ENCODE measurements at places on chromosomes 12 and 14. TPM values are rescaled to one million over a fixed set of nuclear protein-coding genes. Genes with fewer than 3 reads are reported as not detected.

DNA sequence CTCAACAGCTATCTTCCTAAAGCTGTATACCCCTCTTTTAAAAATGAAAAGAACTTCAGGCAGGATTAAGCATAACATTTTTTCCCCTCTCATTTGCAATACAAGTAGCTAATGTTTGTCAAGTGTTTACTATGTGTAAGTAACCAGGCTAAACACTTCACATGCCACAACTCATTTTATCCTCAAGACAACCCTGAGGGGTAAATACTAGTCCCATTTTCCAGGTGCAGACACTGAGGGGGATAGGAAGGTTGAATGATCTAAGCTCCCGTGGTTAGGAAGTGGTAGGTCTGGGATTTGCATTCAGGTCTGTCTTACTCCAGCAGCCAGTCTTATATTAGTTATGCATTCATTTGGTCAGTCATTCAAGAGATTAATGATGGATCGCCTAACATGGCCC, 70.7 kb downstream of the ANO6 start:
- no peak for DNase-seq

DNA sequence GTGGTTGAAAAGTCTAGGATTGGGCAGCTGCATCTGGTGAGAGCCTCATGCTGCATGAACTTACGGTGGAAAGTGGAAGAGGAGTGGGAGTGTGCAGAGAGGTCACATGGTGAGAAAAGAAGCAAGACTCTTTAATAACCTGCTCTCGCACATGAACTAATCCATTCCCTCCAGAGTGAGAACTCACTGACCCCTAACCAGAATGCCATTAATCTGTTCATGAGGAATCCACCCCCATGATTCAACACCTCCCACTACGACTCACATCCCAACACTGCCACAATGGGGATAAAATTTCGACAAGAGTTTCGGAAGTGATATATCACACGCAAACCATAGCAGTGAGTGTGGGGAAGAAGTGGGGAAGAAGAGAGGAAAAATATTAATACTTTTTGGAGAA, 377.4 kb downstream of the NAV3 start:
- DNase-seq = no peak

DNA sequence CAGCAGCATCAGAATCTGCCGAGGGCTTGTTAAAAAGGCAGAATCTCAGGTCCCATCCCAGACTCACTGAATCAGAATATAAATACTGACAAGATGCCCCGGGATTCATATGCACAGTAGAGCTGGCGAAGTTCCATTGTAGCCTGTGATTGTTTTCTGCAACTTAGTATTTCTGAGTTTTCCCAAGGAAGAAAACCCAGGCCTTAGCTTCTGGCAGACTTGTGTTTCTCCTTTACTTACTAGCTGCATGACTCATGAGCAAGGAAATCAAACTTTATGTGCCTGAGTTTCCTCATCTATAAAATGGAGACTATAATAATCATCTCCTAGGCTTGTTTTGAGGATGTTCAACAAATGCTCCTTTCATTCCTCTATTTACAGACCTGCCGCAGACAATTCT, 278.5 kb upstream of the PLEKHG7 start:
- DNase-seq = peak; percentile 55

TAS2R31 gene
- total RNA-seq = 2.3 TPM

FOXN4 gene
- 0.29 TPM for total RNA-seq

RBP5 gene
- total RNA-seq = 2.1 TPM
